Right ventricle myocardium superior (tissue), 1 donor: ENCODE measurements at places on chromosomes 12 and 14.

DNA sequence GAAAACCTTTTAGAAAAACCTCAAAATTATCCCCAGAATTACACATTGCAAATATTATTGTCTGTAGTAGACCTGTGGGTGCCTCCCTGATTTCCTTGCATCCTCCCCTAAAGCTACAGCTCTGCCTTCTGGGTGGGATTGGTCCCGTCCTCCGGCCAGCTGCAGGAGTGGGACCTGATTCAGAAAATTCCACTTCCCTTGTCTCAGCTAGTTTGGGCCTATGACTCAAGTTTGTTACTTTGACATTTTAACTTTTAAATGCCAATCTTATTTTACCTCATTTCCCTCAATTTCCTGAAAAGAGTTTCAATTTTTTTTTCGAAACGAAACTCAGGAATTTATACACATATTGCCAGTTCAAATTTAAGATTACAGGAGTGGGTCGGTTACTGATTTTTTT, 13.2 kb upstream of the SLC41A2 start:
- DNase-seq = no peak

DNA sequence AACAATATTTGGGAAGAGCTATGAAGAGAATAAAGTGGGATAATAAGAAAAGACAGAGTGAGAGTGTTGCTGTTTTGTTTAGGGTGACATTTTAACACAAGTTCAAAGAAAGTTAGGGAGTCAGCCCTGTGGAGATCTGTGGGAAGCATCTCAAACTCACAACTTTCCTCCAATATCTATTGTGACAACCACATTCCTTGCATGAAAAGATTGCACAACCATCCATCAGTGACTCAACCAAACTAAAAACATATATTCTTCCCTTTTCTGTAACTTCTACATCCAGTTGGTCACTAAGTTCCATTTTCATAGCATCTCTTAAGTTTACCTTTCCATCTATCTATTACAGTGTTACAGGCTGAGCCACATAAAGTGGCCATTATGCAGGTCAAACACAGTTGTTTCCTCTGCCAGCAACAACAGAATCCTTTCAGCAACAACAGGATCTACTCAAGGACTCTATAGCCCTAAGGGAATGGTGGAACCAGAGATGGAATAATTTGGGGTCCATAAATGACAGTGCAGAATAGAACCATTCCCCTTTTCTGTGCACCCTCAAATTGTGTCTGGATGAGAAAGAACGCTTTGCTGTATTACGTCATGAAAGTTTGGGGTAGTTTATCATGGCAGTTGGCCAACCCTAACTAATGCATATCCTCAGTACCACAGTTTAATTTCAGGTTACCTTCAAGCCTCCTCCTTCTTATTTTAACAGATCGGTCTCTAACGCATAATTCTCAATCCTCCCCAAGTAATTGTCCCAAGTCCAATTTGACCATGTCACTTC, 118.8 kb downstream of the ST8SIA1 start:
- DNase-seq = no peak

DNA sequence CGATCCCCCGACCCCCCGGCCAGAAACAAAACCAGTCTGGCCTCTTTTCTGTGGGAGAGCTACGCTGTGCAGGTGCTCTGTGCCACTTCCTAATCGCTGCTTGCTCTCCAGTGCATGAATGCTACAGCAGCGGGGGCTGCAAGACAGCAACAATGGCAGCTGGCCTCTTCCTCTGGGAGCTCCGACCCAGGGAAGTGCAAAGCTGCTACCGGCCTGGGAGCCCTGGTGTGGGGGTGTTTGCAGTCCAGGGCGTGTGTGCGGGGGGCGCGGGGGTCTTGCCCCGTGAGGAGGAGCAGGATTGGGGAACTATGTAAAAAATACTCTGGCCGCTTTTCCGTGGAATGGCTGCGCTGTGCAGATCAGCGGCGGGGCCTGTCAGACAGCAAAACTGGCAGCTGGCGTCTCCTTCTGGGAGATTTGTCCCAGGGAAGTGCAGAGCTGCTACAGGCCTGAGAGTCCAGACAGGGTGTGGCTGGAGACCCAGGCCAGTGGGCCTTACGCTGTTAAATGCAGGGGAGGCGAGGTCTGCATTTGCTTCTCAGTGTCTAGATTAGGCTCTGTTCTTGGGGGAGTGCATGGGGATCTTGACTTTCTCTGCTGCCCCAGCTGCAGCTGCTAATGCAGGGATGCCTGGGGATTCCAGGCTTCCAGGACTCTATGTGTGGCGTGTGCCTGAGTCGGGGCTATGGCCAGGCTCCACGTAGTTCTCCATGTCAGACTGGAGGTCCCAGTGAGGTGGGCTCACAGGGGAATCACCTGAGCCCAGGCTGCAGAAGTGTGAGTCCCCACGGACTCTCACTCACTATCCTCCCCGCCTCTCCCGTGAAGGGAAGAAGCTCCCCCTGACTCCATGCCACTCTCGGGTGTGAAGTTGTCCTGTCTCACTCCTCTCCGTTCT, 344.5 kb downstream of the AEBP2 start:
- no peak for DNase-seq

DNA sequence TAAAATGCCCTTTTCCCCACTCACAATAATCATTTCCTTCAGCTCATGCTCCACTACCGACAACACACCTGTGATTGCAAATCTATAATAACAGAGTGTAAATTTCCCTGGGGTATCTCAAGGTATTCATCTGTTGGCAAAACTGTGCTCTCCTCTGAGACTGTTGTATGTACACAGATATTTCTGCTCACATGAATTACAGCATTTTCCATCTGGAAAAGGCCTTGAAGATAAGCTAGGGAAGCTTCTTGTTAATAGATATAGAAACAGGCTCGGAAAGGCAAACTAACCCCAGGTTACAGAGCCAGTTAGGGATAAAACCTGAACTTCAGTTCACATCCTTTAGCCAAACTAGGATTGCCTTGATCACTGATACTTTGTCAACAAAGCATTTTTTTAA, 210.4 kb upstream of the KRR1 start:
- no peak for DNase-seq

GRCh38 chr12:1655225-1655788, 26.3 kb downstream of the WNT5B start:
- no peak for DNase-seq

- DNase-seq = no peak
Observed at GRCh38 chr12:24302708-24303107, 353.2 kb upstream of the SOX5 start.

DNA sequence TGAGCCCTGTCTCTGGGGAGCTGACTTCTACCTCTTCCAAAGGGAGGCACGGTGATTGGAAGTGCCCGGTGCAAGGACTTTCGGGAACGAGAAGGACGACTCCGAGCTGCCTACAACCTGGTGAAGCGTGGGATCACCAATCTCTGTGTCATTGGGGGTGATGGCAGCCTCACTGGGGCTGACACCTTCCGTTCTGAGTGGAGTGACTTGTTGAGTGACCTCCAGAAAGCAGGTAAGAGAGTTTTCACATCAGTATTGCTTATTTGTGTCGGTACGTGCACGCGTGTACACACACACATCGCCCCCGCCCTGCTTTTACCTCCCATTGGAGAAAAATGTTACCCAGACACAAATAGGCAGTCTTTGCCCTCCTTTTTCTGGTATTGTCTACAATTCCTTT, 13.7 kb downstream of the PFKM start:
- DNase-seq = no peak

- DNase-seq = no peak
Observed at GRCh38 chr12:24177889-24178288, 228.4 kb upstream of the SOX5 start.

- DNase-seq = peak; percentile 49
Observed at GRCh38 chr14:51650716-51651387, 858 bp upstream of the FRMD6 start.

- peak; percentile 70 for DNase-seq
Observed at GRCh38 chr14:96204151-96205058, at the start of gene BDKRB2. BDKRB2 (plus strand) TSS chr14:96204839; CDS start chr14:96237108, 32,269 bp downstream.

GRCh38 chr14:66507181-66507721, 696 bp upstream of the GPHN start:
- DNase-seq = no peak

DNA sequence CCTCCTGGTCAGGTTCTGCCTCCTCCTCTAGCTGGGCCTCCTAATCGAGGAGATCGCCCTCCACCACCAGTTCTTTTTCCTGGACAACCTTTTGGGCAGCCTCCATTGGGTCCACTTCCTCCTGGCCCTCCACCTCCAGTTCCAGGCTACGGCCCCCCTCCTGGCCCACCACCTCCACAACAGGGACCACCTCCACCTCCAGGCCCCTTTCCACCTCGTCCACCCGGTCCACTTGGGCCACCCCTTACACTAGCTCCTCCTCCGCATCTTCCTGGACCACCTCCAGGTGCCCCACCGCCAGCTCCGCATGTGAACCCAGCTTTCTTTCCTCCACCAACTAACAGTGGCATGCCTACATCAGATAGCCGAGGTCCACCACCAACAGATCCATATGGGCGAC, 19.3 kb downstream of the CPSF6 start:
- no peak for DNase-seq

GRCh38 chr14:56808383-56809269, 1.7 kb downstream of the OTX2 start:
- DNase-seq = no peak

- peak; percentile 26 for DNase-seq
Observed at GRCh38 chr14:104133496-104133895, 4.9 kb upstream of the KIF26A start.

- DNase-seq = no peak
Observed at GRCh38 chr12:92029902-92030586, 115.6 kb downstream of the BTG1 start.

- no peak for DNase-seq
Observed at GRCh38 chr14:31360919-31361662, 59.3 kb downstream of the HEATR5A start.

DNA sequence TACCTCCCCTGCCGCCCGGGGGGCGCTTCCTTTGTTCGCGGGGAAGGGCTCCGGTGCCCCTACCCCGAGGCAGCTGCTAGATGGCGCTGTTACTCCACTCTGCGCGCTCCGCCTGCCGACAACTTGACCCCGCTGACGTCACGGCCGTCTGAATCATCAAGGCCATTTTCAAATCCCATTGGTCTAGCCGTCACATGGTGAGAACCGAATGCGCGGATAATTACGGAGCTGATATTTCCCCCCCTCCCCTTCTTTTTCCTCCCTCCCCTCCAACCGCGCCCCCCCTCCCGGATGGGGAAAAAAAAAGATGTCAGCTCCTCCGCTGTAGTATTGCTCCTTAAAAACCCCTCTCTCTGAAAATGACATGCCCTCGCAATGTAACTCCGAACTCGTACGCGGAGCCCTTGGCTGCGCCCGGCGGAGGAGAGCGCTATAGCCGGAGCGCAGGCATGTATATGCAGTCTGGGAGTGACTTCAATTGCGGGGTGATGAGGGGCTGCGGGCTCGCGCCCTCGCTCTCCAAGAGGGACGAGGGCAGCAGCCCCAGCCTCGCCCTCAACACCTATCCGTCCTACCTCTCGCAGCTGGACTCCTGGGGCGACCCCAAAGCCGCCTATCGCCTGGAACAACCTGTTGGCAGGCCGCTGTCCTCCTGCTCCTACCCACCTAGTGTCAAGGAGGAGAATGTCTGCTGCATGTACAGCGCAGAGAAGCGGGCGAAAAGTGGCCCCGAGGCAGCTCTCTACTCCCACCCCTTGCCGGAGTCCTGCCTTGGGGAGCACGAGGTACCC, at the start of gene HOXC10:
HOXC10 (plus strand) TSS at position 246 of the 791 bp plus-strand sequence; CDS start at position 360, 114 bp downstream.
- peak; percentile 86 for DNase-seq

DNA sequence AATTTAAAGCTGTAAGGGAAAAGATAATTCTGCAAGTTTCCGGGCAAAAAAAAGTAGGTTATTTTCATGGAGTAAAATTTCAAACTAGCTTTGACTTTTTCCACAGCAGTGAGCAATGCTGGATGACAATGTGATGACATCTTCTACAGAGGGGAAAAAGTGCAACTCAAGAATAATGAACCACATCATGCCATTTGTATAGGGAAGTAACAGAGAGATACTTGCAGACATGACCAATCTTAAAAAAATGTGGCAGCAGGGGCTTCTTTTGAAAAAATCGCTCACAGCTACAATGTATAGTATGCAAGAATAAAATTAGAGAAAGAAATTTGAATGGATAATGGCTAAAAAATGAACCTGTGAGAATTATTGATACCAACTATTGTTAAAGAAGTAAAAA, 115.5 kb downstream of the DHRS2 start:
- DNase-seq = no peak

- DNase-seq = no peak
Observed at GRCh38 chr12:89663577-89664357, 44.9 kb downstream of the ATP2B1 start.

DNA sequence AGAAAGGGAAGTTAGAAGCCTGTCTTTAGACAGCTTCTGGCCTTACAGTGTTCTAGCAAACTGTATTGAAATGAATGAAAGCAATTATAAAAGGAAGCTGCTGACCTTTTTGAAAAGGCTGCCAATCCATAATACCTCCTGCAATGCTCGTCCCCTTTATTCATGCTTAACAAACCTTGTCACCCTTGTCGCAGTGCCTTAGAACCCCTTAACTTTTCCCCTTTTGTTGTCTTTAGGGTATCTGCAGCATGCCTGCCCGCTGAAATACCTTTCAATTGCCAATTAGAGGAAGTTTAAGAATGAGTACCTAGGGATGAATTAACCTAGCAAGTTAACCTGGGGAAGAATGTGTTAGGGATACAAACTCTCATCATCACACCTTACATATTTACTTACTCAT, 731.2 kb downstream of the RERGL start:
- DNase-seq = no peak

DNA sequence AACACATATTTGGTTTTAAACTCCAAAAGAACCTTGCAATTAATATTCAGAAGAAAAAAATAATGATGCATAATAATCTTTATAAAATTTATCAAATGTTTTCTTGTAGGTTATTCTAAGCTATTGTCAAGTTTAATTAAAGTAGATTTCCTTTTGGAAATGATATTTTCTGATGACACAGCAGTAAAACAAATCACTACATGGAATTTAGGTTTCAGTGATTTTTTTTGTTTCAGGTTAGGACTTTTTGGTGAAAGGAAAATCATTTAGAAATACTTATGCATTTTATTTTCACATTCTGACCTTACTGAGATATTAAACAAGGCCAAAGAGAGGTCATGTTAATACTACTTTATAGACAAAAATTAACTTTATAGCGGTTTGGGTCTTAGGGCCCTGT, 1067.2 kb downstream of the TMTC2 start:
- no peak for DNase-seq

- DNase-seq = no peak
Observed at GRCh38 chr12:25825446-25825845, 133.0 kb upstream of the RASSF8 start.

DNA sequence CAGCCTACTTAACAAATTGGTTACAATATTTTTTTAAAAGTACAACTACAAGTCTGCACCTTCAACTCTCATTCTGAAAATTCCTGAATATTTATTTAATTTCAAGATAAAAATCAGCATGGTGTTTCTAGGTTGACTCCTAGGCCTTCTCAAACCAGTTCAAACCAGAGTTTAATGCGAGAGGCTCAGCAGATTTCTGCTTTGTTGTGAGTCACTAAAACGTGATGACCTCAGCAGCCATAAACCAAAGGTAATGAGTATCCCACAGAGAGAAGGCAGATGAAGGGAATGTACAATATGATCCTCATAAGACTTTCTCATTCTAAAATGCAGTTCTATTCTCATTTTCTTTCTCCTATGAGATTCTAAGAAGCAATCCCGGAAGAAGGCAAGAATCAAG, 1.5 kb downstream of the PRDM4 start:
- no peak for DNase-seq
